ENCODE measurements at places on chromosomes 6 and 20.

DNA sequence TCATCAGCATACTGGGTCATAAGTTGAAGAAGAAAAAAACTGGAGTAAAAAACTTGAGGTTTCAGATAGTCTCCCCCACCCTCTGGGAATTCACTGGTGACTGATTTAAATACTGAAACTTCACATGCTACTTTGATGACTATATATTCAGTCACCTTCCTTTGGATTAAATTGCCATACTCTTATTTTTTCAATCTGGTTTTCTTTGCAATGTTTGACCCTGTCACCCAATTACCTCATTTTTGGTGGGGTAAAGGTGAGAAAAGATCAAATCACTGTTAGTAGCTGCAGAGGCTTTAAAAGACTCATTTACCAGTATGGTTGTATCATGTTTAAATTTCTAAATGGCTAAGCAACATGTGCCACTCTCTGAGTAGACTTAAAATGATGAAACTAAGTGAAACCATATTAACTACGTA is 862.7 kb upstream of the FLRT3 start:
- no peak for DNase-seq

GRCh38 chr20:45911486-45912343 is at the start of gene PLTP:
Gene PLTP, minus strand, starts transcription at chr20:45912155. Its CDS starts 703 bp downstream, at chr20:45911452.
- DNase-seq: no peak

DNA sequence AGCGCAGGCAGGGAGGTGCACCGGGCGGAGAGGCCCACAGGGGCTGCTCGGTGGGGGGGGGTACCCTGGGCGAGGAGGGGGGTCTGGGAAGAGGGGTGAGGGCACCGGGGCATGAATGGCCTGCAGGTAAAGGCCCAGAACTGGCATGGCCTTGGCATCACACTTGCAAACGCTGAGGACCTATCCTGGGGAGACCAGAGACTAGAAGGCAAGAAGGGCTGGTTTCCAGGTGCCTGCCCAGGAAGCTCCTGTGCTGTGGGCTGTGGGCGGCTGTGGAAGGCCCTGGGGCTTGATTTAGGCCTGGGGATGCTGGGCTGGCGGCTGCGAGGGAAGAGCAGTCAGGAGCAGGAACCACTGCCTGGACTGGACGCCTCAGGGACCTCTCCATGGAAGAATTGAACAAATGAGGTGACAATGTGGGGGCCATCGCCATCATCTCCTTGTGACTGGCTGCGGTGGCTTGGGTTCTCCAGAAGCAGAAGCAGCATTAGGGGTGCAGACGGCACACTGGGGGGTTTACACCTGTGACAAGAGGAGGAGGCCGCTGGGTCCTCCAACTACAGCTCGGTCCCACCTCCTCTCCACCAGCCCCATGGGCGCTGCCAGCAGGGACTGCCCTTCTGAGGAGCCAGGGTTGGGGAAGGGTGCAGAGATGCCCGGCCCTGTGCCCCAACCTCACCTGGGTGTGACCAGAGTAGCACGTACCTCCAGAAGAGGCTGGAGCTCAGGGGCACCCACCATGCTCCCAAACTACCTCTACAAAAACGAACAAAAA is 32.1 kb upstream of the IRF4 start:
- DNase-seq: no peak

GRCh38 chr6:37807656-37808055 is 11.9 kb upstream of the ZFAND3 start:
- DNase-seq: peak; percentile 18

- peak; percentile 62 for DNase-seq
Observed at GRCh38 chr6:137651591-137652335, 157.6 kb upstream of the OLIG3 start.

DNA sequence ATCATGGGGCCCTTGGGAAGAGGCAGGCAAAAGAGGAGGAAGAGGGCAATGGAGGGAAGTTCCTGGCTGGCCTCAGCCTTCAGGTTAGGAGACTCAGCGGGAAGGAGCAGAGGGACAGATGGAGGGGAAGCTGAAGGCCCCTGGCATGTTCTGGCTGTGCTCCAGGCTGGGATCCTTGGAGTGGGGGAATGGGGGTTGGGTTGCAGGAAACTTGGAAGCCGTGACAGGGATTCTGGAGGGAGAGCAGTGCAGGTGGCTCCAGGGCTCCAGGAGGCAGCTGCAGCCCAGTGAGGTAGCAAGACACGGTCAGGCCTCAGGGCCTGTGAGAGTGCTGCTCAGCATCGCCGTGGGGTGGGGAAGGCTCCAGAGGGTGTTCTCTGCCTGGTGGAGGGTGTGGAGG is 64.6 kb upstream of the SCP2D1 start:
- DNase-seq: no peak

DNA sequence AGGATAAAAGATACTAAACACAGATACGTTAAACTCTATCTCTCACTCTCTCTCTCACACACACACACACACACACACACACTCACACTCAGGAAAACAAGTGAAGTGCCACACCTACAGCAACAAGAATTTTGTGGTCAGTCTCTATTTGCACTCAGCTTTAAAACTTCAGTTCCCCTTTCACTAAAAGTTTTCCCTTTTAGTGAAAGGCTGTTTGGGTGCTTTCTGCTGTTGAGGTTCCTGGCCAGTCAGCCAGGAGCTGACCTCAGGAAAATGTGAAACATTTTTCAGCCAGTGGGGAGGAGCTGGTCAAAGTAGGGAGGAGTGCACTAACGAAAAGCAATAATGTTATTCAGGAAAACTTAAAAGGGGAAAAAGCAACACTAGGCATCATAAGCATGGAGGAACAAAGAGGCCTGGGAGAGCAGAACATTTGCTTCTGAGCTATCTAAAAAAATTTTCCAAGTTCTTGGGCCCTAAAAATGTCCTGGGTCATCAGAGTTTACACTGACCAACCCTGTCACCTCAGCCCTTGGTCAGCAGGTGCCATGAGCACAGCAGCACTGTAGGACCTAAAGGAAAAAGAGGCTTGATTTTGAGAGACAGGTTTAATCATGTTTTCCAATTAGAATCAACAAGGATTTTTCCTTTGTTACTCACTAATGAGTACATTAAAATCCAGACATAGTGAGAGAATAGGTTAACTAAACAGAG is 30.7 kb upstream of the NT5E start:
- DNase-seq: no peak

- DNase-seq: peak; percentile 42
Observed at GRCh38 chr6:56840467-56841380, 114.2 kb upstream of the BEND6 start.
